ENCODE measurements at places on chromosomes 12 and 14.
A peak's percentile ranks its signal among the peaks of the same experiment; 100 is the strongest.

- DNase-seq, result peak; percentile 37
These were observed 339.0 kb downstream of the TMEM121 start for GRCh38 chr14:105865266-105865903.

DNA sequence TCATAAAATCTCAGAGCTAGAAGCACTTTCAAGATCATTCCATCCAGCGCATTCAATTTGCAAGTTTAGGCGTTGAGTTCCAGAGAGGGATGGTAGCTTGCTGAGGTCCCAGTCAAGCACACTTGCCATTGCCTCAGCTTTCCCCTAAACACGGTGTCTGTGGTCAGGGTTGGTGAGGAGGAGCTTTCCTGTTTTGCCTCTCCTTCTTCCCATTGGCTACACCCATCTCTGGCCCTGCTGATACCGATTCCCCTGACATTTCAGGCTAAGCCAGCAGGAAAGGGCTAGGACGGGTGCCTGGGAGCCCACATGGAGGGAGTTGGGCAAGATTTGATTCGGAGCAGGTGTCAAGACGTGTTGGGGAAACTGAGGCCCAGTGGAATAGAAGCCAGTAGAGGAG, 9.1 kb downstream of the NFATC4 start:
- DNase-seq, result no peak

GRCh38 chr12:121678305-121678704, 8.9 kb upstream of the MORN3 start:
- DNase-seq, result no peak

GRCh38 chr14:88049936-88050335, 45.0 kb downstream of the GPR65 start:
- DNase-seq, result no peak

DNA sequence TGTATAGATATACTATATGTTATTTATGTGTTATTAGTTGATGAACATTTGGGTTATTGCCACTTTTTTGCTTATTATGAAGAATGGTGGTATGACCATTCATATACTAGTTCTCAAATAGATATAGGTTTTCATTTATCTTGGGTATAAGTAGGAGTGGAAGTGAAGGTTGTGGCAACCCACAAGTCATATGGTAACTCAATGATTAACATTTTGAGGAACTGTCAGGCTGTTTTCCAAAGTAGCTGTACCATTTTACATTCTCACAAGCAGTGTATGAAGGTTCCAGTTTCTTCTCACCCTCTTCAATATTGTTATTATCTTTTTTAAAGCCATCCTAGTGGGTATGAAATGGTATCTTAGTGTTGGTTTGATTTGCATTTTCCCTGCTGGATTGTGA, 19.0 kb upstream of the MSRB3 start:
- no peak for DNase-seq

DNA sequence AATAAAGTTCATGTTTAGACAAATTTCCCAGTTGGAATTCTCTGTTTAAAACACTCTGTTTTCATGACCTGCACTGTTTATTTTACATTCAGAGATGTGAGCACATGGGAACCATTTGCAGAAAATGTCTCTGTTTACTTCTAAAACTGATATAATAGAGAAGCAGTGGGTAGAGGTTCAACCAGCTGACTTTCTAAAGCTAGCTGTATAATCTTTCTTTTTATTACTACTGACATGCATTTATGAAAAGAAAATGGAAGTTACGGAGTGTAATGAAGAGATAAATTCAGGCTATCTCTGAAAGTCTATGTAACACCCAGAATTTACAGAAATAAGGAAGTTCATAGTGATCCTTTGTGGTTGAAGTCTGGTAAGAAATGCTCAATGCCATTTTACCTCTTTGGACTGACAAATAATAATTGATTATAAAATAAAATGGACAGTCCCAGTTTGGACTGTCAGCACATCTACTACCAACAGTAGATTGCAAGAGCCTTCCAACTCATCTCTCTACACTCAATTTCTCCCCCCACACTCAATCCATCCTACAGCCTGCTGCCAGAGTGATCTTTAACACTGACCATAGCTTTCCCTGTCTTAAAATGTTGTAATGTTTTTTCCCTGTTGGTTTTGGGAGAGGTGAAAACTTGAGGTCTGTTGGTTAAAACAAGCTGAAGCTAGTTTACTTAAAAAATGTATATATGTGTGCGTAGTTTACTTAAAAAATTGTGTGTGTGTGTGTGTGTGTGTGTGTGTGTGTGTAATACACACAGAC, 137.4 kb downstream of the AEBP2 start:
- DNase-seq, result no peak

- peak; percentile 90 for DNase-seq
These were observed 576 bp downstream of the SYNE3 start for GRCh38 chr14:95515596-95516552.

GRCh38 chr12:98559666-98560065, 33.8 kb upstream of the SLC25A3 start:
- no peak for DNase-seq

- DNase-seq, result no peak
These were observed 13.8 kb downstream of the GXYLT1 start for GRCh38 chr12:42130672-42131402.

- no peak for DNase-seq
These were observed 186.3 kb upstream of the EGLN3 start for GRCh38 chr14:34137001-34137745.

DNA sequence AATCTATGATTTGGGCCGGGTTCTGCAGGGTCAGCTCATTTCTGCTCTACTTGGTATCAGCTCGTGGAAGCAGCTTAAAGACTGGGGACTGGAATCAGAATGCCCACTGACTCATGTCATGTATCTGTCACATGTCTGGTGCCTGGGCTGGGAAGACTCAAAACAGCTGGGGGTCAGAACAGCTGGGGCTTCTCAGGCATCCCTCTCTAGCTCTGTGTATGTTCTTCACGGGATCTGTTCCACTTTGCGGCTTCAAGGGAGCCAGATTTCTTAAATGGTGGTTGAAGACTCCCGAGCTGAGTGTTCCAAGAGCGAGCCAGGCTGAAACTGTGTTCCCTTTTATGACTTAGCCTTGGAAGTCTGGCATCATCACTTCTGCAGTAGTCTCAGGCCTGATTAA, 11.9 kb downstream of the AEBP2 start:
- no peak for DNase-seq

DNA sequence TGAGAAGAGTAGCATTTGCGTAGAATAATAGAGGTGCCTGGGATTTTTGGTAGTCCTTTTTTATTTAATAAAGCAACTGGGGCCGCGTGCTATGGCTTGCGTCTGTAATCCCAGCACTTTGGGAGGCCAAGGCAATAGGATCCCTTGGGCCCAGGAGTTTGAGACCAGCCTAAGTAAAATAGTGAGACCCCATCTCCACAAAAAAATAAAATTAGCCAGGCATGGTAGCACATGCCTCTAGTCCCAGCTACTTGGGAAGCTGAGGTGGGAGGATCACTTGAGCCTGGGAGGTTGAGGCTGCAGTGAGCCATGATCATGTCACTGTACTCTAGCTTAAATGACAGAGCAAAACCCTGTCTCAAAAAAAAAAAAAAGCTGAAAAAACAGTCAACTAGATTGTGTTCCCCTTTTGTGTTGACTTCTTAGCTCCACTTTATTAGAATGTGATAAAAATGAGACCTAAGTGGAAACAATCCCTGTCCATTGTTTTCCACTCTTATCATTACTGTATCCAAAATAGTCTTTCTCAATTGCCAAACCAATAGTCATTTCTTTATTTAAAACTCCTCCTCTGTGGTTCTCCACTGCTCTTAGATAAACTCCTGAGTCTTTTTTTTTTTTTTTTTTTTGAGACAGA, 7.4 kb downstream of the PRKCH start:
- DNase-seq, result no peak

DNA sequence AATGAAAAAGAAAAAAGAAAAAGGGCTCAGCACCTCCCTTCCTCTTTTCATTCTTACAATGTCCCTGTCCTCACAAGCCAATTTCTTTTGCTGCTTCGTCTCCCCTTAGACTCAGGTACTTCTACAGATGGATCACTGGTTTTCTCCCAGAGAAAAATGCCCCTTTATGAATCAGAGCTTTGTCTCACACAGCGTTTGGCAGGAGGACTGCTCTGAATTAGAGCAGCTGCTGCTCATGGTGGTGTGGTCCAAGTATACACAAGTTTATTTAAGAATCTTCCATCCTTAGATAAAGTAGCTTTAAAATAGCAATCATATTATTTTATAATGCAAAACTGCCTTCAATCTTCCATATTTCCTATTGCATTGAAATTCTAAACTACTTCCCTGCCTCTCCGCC, 80.3 kb downstream of the SLC8A3 start:
- DNase-seq, result no peak

DNA sequence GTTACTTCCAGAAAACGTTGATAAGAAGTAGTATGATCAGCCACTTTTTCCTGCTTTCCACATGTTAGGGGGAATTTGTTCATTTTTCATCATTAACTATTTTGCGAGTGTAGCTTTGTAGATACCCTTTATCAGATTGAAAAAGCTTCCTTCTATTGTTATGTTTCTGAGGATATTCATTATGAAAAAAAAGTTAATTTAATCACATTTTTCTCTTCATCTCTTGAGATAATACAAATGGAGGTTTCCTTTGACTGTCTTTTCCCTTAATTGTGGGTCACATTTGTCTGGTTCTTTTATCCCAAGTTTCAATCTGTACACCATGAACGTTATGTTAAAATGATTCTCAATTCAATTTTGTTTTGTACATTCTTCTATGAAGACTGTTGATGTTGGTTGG, 875.7 kb downstream of the SLC6A15 start:
- no peak for DNase-seq

DNA sequence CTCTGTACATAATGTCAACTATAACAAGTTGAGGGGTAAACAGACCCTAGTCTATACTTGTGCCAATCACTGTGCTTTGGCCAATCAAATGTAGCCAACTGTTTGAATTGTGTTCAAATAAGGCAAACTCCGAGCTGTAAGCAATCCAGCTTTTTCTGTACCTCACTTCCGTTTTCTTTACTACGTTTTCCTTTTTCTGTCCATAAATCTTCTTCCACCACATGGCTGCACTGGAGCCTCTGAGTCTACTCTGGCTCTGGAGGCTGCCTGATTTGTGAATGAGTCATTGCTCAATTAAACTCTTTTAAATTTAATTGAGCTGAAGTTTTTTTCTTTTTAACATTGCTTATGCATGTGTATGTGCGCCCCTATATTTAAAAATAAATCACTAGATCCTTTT, 29.7 kb downstream of the CLEC1A start:
- DNase-seq, result no peak

- DNase-seq, result no peak
These were observed 91.1 kb upstream of the WSCD2 start for GRCh38 chr12:108037960-108038359.

DNA sequence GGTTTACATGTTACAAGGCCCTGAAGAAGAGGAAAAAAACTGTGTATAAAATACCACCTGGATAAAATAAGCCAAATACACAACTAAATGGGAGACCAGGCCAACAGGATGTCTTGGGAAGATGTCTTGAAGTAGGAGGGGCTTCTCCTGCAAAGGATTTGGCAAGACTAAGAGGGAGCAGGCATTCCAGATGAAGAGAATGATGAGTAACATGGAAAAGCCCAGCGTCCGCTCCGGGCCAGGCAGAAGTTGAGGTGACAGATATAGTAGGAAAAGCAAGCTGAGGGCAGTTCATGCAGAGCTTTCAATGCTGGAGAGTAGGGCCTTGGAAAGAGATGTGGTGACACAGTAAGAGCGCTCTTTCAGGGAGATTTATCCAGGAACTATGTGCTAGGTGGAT, 16.1 kb upstream of the EIF4B start:
- DNase-seq, result no peak

- DNase-seq, result no peak
These were observed 80.0 kb downstream of the NTF3 start for GRCh38 chr12:5511644-5512600.

GRCh38 chr12:72191761-72192160, 80.4 kb upstream of the TRHDE start:
- no peak for DNase-seq

DNA sequence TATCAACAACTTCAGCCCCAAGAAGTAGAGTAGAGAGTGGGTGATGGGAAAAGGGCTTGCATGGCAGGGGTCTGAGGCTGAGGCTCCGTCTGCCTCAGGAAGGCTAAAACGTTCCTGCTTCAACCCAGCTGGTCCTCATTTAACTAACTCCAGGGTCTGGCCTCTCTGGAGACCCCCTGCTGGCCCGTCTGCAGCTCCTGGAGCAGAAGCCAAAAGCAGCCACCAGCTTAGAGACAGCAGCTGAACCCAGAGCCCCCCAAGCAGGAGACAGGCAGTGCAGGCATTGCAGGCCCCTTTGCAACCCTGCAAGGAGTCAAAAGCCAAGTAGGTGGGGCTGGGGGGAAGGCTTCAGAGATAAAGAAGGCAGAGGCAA, 25.1 kb upstream of the LTBP2 start:
- no peak for DNase-seq

DNA sequence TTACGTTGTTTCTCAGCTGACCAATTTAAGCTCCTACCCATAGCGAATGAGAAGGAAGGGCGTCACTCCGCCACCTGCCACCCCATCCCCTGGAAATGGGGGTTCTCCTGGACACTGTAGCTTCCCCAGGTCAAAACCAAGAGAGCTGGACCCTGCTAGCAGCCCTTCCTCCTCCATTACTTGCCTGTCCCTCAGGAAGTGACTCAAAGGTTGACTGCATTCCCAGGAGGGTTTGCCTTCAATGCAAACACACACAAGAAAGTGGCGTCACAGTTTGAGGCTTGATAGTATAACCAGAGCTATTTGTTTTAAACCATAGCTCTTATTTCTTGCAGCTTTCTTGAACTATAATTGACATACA, 79.1 kb downstream of the KCNK13 start:
- DNase-seq, result no peak

DNA sequence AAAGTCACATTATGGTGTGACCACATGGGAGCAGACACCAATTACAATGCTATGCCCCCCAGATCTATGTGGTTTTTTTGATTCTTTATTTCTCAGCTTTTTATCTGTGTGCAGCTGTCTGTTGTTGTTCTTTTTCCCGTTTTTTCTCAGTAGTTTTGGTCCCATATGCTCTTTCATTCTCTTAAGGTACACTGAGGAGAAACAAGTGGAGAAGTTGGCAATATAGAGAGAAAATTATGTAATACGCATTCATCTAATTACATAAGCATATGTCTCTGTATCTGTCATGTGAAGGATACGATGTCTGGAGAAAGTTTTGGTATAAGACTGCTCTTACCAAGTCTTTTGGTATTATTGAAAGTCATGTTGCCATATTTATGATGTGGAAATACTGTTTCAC, 819.0 kb downstream of the NRXN3 start:
- DNase-seq, result no peak

- peak; percentile 68 for DNase-seq
These were observed 1.2 kb upstream of the PA2G4 start for GRCh38 chr12:56103066-56103711.

- no peak for DNase-seq
These were observed 16.3 kb upstream of the RFLNA start for GRCh38 chr12:124278389-124279101.

GRCh38 chr14:59126714-59127436, 61.6 kb upstream of the DAAM1 start:
- DNase-seq, result peak; percentile 43

- no peak for DNase-seq
These were observed 433.3 kb downstream of the PRKD1 start for GRCh38 chr14:29494312-29494711.

DNA sequence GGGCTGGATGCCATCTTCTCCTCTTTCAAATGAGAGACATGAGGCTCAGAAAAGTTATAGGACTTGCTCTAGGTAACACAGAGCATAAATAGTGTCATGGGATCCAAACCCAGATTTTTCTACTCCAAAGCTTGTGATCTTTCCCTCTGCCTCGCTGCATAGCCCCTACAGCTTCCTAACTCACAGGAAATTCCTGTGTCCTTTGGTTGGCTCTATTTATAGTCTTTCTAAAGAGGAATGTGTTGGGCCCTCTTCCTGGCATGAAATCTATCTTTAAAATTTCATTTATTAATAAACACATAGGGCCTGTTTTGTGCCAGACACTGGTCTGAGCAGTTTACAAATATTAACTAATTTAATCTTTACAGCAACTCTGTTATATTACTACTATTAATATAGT, 9.8 kb upstream of the KCNA5 start:
- DNase-seq, result no peak

All from activated CD8-positive, alpha-beta memory T cell treated with anti-CD3 and anti-CD28 coated beads, Interleukin-2, amount 10 ng/mL, durations not matched to agents 7 days and 5 days (primary cell).